Effector memory CD8-positive, alpha-beta T cell (primary cell): ENCODE measurements at places on chromosomes 3 and 15.

DNA sequence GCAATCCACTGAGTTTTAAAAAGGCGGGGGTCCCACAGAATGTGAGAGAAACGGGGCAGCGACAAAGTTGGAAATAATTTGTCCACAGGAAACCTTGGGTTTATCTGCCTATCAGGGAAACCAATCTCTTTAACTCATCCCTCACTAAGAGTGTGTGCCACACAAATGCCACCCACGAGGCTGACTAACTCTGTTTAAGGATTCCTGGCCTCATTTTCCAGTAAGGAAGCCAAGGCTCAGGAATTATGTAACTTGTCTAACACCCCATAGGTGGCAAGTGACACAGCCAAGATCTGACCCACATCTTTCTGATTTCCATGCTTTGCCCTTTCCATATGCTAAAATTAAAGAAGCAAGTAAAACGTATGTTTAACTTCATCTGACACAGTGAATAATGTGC lies 263.2 kb downstream of the CNTN3 start:
- H3K27me3 ChIP-seq = no peaks in the 10 kb centered on the region
- no peak overlapping the region for H3K4me3 ChIP-seq
- DNase-seq = no peak
- no peak overlapping the region for H3K27ac ChIP-seq
- H3K4me1 ChIP-seq = no peaks in the 10 kb centered on the region
- H3K36me3 ChIP-seq = peaks cover 2% of the 10 kb centered on the region

DNA sequence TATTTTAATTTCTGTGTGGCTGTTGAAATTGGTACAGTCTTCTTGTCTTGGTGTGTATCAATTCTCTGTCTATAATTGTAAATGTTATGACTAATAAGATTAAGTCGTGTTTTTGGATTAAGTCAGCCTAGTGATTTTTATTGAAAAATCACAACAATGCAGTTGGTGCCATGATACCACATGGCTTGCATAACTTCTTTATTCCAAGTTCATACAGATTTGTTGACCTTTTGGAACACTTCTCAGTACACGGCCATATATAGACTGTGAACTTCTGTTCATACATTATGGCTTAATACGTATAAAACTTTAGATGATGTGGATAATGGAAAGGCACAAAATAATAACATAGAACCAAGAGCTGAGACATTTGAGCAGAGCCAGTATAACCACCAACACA lies 121.2 kb upstream of the NAALADL2 start:
- no peaks in the 10 kb centered on the region for H3K27me3 ChIP-seq
- H3K4me1 ChIP-seq = no peaks in the 10 kb centered on the region
- H3K27ac ChIP-seq = no peak overlapping the region
- H3K36me3 ChIP-seq = no peaks in the 10 kb centered on the region

- no peaks in the 10 kb centered on the region for H3K27me3 ChIP-seq
- H3K4me3 ChIP-seq = no peak overlapping the region
- H3K4me1 ChIP-seq = no peaks in the 10 kb centered on the region
- no peaks in the 10 kb centered on the region for H3K36me3 ChIP-seq
- no peak for DNase-seq
Observed at GRCh38 chr3:8237893-8238292, 263.7 kb upstream of the LMCD1 start.

DNA sequence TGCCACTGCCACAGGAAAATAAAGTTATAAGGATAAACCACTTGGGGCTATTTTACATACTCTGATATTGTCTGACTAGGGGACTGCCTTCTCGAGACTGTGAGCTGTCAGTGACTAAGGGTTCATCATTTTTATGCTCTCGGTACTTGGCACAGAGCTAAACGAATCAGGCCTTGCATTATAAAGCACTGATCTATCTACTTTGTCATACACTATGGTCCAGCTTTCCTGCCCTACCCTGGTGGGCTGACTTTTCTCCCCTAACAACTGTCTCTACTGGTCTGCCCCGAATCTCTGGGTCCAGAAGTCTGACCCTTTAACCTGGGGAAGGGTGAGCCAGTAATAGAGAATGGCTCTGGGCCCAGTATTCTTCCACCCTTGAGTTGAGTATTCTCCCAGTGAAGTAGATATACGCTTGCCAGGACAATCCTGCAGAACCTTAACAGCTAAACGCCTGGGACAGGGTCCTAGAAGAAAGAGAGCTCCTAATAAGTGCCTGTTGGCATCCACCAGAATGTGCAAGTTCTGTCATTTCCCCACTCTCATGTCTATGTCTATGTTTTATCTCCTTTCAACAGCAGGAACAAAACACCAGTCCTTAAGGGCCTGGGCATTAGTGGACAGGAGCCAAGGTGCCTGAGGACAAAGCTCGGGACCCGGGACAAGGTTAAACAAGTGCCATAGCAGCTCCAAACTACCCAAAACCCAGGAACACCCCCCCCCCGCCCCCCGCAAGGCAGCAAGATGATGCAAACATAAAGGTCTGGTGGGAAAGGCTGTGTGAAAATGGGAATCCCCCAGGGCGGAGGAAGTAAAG lies 1.2 kb downstream of the LARP6 start:
- no peaks in the 10 kb centered on the region for H3K36me3 ChIP-seq
- H3K27me3 ChIP-seq = peaks cover 82% of the 10 kb centered on the region

GRCh38 chr3:153855772-153856171 lies 265.4 kb upstream of the ARHGEF26 start:
- H3K27ac ChIP-seq = no peak overlapping the region
- H3K4me3 ChIP-seq = no peak overlapping the region
- DNase-seq = no peak
- no peaks in the 10 kb centered on the region for H3K4me1 ChIP-seq
- H3K27me3 ChIP-seq = peaks cover 10% of the 10 kb centered on the region

GRCh38 chr3:183701744-183702143 lies 4.1 kb downstream of the YEATS2 start:
- H3K36me3 ChIP-seq = peaks cover 9% of the 10 kb centered on the region
- no peak overlapping the region for H3K27ac ChIP-seq
- no peak for DNase-seq
- no peaks in the 10 kb centered on the region for H3K27me3 ChIP-seq
- H3K4me1 ChIP-seq = peaks cover 37% of the 10 kb centered on the region

DNA sequence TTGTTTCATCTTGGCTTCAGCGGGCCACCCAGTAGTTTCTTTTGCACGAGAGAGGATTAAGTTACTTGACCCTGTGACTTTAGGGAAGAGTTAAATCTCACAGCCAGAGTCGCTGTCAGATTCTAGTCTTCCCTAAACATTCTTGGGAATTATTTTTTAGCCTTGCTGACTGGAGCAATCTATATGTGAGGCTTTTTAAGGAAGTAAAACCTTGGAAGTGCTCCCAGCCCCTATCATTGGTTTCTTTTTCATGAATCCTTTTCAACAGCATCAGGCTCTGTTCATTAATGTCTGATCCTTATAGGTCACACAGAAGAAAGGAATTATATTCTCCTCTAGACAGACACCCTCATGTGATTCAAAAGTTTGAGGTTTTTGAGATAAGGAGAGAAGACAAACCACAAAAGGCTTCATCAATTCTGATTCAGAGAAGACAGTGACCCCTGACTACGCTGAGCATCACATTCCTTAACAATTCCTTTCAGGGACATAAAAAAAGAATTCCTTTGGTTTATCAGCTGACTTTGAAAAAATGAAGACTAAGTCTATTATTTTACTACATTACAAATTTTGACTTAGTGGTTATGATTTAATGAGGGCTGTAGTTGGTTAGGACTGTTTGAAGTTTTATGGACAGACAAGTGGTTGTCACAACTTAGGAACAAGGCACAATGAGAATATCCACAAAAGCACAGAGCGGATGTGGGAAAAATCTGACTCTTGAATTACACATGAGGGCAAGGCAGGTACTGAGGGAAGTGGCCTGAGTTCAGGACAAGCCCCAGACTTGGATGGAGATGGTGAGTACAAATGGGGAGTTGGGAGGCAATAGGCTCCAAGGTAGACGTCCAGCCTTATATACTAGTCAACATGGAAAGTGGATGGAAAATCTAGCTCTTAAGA lies 171.1 kb upstream of the STT3B start:
- no peak for DNase-seq
- H3K27ac ChIP-seq = no peak overlapping the region
- no peaks in the 10 kb centered on the region for H3K36me3 ChIP-seq

DNA sequence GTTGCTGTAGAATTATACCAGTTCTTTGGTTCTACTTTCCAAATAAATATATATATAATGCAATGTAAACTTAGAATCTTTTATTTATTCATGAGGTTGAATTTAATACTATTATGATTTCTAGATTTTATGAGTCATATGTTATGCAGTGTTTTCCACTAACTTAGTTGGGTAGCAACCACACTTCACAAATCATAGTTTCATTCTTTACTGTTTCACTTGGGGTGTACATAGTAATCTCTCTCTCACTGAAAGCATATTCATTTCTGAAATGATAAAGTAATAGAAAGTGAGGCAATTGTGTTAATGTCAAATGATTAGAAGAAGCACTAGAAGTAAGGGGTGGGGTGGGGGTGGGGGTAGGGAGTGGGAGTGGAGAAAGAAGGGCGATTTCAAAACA lies 52.6 kb downstream of the IQCH start:
- H3K4me3 ChIP-seq = no peak overlapping the region
- H3K27me3 ChIP-seq = no peaks in the 10 kb centered on the region
- no peak overlapping the region for H3K27ac ChIP-seq
- H3K36me3 ChIP-seq = no peaks in the 10 kb centered on the region
- no peak for DNase-seq

DNA sequence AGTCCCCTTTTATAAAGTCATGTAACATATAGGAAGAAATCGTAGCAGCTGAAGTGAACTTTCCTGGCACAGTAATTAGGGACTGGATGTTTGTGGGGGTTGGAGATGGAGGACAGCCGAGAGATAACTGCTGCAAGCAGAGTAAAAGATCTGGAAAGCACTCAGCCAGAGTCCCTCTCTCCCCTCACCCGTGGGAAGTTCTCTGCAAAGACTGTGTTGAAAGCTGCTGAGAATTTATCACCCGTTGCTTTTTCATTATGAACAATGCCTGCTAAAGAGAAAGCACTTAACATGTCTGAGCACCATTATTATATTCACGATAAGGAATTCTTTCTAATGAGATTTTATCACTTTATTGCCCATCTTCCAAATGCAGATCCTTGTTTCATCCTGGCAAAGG lies 248.8 kb downstream of the SHOX2 start:
- no peak for DNase-seq
- H3K27ac ChIP-seq = no peak overlapping the region
- H3K27me3 ChIP-seq = no peaks in the 10 kb centered on the region
- no peaks in the 10 kb centered on the region for H3K36me3 ChIP-seq
- no peaks in the 10 kb centered on the region for H3K4me1 ChIP-seq

DNA sequence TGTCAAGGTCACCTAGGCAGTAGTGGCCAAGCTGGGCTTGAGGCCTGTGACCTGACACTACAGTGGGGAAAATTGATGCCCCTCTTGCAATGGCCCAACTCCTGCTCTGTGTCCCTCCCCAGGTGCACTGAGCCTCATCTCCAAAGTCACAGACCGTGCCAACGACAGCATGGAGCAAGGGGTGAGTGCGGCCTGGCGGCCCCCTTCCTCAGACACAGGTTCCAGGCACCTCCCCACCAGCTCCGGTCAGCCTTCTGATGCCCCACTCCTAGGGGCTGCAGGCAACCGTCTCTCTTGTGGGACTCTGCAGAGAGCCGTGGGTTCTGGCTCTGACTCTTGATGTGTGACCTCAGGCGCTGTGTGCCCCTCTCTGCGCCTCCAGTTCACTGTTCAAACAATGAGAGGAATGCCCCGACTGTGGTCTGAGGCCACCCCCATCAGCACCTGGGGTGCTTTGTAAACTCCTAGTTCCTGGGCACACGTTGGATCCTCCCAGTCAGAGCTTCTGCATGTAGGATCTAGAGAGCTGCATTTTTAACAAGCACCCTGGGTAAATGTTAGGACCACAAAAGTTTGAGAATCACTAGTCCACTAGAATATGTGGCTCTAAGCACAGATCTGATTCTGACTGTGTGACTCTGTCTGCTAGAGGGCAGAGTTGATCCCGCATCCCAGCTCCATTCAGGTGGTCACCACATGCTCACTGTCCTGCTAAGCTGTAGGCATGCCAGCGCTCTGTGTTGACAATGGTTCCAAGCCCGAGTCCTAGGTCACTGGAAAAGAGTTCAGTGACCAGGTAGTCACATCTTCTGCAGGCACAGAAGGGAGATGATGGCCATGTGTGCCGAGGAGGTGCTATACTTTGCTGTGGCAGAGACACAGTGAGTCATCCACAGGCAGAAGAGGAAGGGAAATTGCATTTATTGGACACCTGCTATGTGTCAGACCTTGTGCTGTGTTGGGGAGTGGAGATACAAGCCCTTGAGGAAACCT lies 46.2 kb upstream of the NR2C2 start:
- H3K27ac ChIP-seq = no peak overlapping the region
- no peak overlapping the region for H3K4me3 ChIP-seq
- H3K4me1 ChIP-seq = peaks cover 5% of the 10 kb centered on the region
- H3K27me3 ChIP-seq = peaks cover 85% of the 10 kb centered on the region
- no peak for DNase-seq

DNA sequence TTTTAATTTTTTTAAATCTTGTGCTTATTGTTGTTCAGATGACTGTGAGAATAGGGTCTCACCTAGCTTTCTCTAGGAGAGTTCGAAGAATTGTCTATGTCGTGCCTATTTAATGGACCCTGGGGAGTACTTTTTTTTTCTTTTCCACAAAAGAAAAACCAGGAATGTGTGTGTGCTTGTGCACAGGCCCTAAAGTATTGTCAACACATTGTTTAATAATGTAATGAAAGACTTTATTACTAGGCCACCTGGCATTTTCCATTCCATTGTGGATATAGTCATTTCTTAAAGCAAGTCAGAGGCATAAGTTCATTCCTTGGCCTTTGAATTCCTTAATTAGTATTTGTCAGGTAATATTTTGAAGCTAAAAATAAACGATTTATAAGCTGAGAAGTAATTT lies 135.9 kb downstream of the KLHL25 start:
- H3K27ac ChIP-seq = no peak overlapping the region
- no peaks in the 10 kb centered on the region for H3K4me1 ChIP-seq
- no peak for DNase-seq
- H3K36me3 ChIP-seq = peaks cover 51% of the 10 kb centered on the region
- H3K27me3 ChIP-seq = no peaks in the 10 kb centered on the region

- no peaks in the 10 kb centered on the region for H3K4me1 ChIP-seq
- H3K36me3 ChIP-seq = peaks cover 3% of the 10 kb centered on the region
- peaks cover 48% of the 10 kb centered on the region for H3K27me3 ChIP-seq
- H3K27ac ChIP-seq = no peak overlapping the region
- DNase-seq = no peak
Observed at GRCh38 chr3:57007521-57008460, 52.7 kb upstream of the SPATA12 start.

GRCh38 chr15:62647202-62647842 lies 395.2 kb upstream of the TPM1 start:
- no peaks in the 10 kb centered on the region for H3K36me3 ChIP-seq
- peaks cover 40% of the 10 kb centered on the region for H3K27me3 ChIP-seq
- no peaks in the 10 kb centered on the region for H3K4me1 ChIP-seq
- no peak overlapping the region for H3K4me3 ChIP-seq
- H3K27ac ChIP-seq = no peak overlapping the region
- no peak for DNase-seq

- no peaks in the 10 kb centered on the region for H3K4me1 ChIP-seq
- H3K36me3 ChIP-seq = no peaks in the 10 kb centered on the region
- peaks cover 32% of the 10 kb centered on the region for H3K27me3 ChIP-seq
- no peak overlapping the region for H3K27ac ChIP-seq
- no peak overlapping the region for H3K4me3 ChIP-seq
Observed at GRCh38 chr3:189909573-189909972, 211.1 kb downstream of the P3H2 start.
